ENCODE measurements at places on chromosomes 4 and X.

- no peak for DNase-seq
These were observed 540.2 kb downstream of the GBA3 start for GRCh38 chr4:23232987-23233386.

- peak; percentile 71 for DNase-seq
These were observed at the start of gene RTL5 for GRCh38 chrX:72131317-72132294. Gene RTL5 (minus strand): TSS chrX:72131915.

GRCh38 chrX:68989865-68990606 lies 161.2 kb downstream of the EFNB1 start:
- peak; percentile 81 for DNase-seq

DNA sequence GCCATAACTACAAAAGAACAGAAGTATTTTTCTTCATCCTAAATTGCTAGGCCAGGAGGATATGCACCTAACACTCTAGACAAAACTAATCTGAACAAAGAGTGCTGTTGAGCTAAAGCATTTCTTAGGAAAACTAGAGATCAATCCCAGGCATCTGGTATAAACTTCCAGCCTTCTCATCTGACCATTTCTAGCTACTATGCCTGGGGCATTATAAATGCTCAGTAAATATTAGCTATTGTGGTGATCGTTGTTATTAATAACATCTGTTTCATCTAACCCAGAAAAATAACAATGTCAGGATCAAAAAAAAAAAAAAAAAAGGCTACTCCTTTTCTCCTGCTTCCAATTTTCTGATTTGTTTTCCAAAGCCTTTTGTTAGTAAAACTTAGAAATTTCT lies 7.7 kb upstream of the SLC10A6 start:
- no peak for DNase-seq

- DNase-seq = peak; percentile 9
These were observed 13.7 kb upstream of the ADD1 start for GRCh38 chr4:2829933-2830451.

- no peak for DNase-seq
These were observed 230.5 kb upstream of the PRKX start for GRCh38 chrX:3943965-3944364.

GRCh38 chr4:41325901-41326300 lies 69.2 kb downstream of the UCHL1 start:
- no peak for DNase-seq

DNA sequence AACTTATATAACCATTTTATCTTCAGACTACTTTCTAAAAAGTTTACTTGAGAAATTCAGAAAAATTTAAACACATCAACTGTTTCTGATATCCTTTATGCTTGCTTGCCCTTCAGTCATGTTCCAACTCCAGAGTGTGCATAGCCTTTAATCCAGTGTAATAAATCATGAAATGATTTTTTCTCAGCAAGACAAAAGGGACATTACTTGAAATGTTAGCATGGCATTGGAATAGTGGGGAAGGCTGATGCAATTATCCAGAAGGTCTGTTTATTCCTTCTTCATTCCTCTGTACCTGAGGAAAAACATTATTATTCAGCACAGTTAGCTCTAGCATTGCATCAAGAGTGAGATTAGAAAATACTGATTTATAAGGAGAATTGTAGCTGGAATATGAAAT lies 209.9 kb downstream of the SLC7A11 start:
- DNase-seq = no peak

DNA sequence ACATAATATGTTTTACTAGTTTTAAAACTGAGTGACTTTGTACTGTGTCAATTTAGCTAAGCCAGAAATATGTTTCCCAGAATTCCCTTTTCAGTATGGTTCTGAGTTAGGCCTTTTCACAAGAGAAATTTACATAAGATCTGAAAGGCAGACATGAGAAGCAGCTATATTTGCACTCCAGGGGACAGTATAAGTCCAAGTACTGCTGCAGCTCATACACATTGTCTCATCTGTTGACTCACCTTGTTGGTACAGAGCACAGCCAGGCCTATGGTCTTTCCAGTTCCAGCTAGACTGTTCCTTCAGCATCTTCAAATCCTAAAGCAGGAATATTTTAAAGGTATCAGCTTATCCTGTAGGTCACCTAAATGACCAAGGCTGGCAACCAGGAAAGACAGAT lies 53.5 kb downstream of the BMP3 start:
- no peak for DNase-seq

DNA sequence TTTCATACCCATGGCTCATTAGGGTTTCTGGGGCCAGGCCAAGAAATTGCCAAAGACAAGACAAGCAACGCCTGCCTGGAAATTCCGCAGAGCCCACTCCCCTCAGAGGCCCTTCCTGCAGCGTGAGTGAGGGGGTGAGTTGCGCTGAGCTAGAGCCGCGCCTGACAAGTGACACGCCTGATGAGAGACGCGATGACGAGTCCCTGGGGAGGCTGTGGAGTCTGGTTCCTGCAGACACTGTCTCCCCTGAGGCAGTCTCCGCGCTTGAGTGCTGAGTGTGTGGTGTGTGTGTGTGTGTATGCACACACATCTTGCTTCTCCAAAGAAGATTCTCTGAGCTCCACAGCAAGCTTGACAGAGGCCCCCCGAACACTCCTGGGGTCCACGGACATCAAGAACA lies 269.8 kb downstream of the BCOR start:
- DNase-seq = no peak

DNA sequence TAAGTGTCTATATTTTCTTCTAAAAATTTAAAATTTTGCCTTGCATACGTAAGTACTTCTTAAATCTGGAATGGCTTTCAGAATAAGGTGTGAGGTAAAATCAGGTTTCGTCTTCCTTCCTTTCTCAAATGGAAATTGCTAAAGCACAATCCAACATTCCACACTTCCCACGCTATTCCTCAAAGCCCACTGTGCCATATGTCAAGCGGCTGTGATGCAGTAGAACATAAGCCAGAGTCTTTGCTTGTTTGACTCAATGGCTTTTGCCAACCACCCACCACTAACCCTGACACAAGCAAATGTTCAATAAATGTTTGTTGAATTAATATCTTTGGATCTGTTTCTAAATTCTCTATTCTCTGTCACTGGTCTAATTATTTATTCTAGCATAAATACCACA lies 1199.7 kb upstream of the TENM3 start:
- no peak for DNase-seq

DNA sequence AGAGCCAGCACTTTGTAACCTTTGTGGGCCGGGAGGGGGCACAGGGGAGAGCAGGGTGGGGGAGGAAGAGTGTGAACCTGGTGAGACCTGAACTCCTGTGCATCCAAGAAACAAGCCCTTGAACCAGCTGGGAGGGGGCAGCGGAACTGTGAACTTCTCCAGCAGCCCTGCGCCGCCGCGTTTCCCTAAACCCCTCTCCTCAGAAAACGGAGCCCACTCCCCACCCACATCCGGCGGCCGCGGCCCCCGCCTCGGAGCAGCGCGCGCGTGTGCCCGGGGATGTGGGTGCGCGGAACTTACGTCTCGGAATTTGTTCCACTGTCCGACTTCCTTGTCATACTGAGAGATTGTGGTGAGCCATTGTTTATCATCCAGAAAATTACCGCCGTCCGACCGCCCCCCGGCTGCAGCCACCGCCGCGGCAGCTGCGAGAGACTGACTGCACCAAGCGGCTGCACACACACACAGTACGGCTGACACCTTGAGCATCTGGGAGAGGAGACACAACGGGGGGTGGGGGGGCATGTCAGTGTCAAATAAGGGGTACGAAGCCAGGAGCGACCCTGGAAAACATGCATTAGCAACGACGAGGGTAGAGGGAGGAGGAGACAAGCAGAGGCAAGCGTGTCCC lies 494 bp downstream of the SPOCK3 start:
- peak; percentile 28 for DNase-seq

DNA sequence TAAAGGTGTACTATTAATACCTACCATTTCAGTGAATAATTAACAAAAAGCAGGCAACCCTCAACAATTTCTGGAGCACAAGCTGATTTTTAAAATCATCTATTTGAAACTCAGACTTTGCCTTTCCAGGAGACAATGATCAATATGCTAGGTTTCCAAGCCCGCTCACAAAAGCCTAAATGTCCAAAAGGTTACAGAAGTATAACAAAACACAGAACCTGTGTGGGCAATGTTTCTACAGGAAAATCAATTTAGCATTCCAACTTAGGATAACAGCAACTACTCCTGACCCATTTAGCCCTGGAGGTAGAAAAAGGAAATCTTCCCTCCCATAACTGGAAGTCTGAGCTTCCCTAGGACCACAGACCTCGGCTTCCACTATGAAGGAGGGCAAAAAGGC lies 3.9 kb downstream of the TAB3 start:
- no peak for DNase-seq

- DNase-seq = peak; percentile 20
These were observed 1216.8 kb upstream of the PABPC4L start for GRCh38 chr4:135418353-135418752.

DNA sequence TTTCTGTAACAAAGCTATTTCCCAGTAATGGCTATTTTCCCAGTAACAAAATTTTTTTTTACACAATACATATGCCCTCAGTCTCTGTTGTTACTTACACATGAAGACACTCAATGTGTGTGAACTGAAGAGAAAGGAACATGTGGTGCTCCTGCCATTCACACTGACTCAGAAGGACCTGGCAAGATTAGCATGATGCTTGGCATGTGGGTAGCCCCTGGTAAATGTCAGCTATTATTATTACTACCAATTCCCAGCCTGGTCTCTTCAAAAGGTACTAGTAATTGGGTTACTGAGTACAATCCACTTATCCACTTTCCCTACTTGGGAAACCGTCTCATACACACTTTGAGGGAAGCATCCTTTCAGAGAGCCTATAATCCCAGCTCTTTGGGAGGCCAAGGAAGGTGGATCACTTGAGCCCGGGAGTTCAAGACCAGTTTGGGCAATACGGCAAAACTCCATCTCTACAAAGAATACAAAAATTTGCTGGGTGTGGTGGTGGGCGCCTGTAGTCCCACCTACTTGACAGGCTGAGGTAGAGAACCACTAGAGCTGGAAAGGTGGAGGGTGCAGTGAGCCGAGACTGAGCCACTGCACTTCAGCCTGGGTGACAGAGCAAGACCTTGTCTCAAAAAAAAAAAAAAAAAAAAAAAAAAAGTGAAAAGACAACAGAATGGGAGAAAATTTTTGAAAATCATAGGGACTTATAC lies 14.6 kb downstream of the RBBP7 start:
- no peak for DNase-seq

- DNase-seq = no peak
These were observed 2319.5 kb downstream of the ARAP2 start for GRCh38 chr4:33924811-33925210.

- DNase-seq = no peak
These were observed 1148.9 kb downstream of the STIM2 start for GRCh38 chr4:28009541-28009940.

DNA sequence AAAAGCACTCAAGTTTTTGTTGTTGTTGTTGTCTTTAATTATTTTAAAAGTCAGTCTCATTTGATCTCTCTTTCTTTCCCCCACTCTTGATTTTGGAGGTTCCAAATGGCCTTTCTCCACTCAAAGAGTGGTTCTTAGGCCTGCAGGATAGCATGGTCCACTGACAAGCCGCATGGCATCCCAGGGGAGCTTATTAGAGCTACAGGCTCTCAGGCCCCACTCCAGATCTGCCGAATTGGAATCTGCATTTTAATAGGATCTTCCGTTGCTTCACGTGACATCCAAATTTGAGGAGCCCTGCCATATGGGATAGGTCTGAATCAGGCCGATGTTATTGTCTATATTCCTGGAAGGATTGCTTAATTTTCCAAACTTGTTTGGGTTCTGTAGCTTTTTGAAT lies 72.1 kb downstream of the CPE start:
- no peak for DNase-seq

- no peak for DNase-seq
These were observed 134.6 kb upstream of the BOD1L1 start for GRCh38 chr4:13762130-13762529.

- DNase-seq = no peak
These were observed 9.9 kb downstream of the FHL1 start for GRCh38 chrX:136157187-136157586.

- DNase-seq = peak; percentile 5
These were observed 200.4 kb downstream of the DACH2 start for GRCh38 chrX:86348669-86349068.

DNA sequence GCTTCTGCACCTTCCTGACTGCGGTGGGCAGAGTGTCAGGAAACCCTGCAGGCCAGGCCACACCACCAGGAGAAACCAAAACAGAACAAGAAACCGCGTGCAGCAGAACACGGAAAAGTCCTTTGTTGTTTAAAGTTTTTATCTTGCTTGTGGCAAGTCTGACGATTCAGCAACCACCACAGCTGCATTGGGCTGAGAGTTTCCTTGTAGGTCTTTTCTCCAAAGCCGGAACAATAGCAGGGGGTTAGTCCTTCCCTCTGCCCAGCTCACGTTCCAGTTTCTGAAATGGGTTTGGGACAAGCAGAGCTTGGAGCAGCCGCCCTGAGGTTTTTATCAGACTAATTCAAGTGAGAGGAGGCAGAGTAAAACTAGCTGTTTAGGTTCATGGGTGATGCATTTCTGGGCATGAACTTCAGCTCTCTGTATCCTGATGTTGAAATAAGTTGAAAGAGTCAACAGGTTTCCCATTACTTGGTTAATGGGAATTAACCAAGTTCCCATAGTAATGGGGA lies 216.9 kb downstream of the PTTG2 start:
- DNase-seq = no peak

DNA sequence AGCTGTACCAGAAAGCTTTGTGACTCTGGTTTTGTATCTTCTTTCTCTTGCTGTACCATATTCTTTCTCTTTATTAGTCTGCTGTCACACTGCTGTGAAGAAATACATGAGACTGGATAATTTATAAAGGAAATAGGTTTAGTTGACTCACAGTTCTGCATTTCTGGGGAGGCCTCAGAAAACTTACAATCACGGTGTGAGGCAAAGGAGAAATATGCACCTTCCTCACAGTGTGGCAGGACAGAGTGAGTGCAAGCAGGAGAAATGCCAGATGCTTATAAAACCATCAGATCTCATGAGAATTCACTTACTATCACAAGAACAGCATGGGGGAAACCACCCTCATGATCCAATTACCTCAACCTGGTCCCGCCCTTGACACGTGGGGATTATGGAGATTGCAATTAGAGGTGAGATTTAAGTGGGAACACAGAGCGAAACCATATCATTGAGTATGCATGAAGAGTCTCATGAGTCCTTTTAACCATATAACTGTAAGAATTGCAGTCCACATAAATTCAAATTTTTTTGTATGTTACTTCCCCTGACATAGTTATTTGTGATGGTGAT lies 67.4 kb upstream of the INPP4B start:
- DNase-seq = no peak

DNA sequence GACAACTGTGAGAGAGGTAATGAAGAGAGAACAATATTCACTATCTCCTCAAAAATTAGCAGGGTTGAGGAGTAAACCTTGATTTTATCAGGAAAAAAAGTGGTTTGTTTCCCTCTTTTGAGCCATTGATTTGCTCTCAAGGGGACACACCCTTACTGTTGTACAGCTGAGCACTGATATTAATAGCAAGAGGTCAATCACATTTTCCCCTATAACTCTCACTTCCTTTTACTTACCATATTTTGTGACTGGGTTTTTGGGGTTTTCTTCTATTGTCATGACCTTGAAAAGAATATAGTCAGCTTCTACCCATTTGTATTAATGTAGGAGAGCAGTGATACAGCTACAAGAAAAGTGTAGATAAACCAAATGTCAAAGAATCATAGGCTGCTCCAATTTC lies 70.2 kb upstream of the LONRF3 start:
- DNase-seq = no peak

All from iPS-NIHi11 (cell line).